ENCODE measurements at places on chromosomes 7 and 10.

GRCh38 chr10:109866995-109867635 lies 56.2 kb downstream of the XPNPEP1 start:
- DNase-seq: no peak

DNA sequence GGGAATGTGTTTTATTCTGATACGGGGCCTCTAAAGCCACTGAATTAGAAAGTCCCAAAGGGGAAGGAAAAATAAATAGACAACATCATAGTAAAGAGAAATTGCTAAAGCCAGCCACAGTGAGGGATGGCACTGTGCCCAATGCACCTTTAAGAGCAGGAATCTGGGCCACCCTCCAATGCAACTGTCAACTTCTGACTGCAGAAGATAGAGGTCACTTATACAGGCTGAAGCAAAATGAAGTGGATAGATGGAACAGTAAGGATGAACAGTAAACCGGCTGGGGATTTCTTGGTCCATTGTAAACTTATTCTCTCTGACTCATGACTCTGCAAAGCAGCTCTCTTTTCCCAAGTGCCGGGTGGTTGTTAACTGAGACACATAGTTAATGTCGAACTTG lies 54.0 kb upstream of the KCNIP2 start:
- no peak for DNase-seq

DNA sequence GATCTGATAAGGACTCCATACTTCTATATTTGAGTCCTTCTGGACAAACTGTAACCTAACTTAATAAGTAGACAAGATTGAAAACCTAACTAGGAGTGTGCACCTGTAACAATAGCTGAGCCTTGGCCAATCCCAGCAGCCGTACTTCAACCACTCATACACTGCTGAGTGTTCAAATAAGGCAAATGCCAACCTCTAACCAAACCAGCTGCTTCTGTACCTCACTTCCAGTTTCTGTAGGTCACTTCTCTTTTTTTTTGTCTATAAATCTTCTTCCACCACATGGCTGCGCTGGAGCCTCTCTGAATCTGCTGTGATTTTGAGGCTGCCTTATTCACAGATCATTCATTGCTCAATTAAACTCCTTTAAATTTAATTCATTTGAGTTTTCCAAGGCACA lies 753.2 kb downstream of the DNAJB9 start:
- DNase-seq: no peak

DNA sequence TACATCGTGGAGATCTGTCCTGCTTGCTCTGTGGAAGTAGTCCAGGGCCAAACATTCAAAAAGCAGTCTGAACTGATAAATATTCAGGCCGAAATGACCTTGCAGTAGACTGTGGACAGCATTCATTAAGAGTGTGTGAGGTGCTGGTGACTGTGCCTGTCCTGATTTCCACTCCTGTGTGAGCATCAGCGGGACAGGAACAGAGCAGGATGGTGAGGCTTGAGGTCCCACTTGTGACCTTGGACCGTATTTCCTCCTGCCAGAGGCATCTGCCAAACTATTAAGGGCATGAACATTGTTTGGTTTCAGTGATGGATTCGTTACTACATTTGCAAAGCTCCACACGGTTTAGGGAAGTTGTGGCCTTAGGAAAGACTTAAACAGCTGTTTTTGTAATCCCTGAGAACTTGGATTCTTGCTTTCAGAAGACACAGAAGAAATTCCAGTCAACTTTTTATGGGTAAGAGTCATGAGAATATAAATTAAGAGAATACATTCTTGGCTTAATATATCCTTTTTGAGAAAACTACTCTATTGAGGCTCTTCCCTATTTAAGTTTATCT lies 32.8 kb downstream of the CCNY start:
- no peak for DNase-seq

DNA sequence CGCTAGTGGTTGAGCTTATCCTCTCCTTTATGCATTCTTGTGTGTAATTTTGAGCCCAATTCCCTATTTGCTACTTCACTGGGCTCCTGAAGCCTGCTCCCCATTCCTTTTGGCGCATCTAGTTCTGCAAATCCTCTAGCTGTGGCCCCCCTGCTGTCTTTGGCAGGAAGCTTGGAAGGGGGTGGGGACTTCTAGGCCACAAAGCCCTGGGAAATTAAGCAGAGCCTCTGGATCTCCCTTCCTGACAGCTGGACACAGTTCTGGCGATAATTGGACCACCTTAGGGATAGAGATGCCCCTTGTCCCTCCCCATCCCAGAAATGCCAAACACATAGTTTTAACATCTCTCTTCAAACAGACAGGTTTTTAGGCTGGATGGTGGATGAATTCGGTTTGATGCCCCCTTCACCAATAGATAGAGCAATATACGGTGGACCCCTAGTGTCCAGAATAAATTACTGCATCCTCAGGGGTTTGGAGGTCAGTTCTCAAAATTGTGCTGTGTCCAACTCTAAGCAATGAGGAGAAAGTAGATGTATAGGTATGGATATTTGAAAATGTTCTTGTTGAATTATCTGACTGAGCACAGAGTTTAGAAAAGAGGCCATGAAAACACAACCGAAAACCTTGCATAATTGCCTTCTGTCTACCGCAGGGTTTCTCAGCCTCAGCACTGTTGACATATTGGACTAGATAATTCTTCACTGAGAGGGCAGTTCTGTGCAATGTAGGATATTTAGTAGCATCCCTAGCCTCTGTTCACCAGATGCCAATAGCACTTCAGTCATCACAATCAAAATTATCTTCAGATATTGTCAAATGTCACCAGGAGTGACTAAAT lies 75.5 kb downstream of the PAPSS2 start:
- DNase-seq: no peak

DNA sequence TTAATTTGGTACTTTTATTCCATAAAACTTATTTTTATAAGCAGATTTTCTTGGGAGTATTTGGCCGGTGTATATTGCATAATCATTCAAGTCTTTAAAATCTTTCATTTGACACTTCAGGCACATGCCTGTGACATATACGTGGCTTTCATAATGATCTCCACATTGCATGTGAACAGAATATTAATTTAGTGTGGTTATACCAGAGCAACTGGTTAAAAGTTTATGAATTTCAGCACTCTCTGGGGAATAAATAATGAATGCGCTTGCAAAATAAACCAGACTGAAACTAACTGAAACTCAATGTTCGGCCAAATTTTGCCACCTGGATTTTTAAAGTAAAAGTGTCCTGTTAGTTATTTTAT lies 242.3 kb downstream of the GLI3 start:
- no peak for DNase-seq

- DNase-seq: no peak
Measured at GRCh38 chr10:89707372-89707771, 6.0 kb downstream of the KIF20B start.

DNA sequence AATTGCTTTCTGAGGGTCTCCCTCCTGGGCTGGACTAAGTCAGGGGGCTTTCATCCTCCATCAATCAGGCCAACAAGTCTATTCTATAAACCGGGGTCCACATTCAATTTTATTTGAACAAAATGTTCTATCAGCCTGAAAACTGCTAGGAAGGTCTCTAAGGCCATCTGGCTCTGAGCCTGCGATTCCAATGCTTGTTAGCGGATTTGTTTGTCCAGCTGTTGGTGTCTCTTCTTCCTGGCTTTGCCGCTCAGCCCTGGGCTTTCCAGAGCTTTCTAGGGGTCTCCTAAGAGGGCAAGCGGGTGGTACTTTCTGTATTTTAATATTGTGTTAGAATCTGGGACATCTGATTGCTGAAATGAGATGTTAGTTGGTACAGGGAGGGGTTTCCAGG lies 136.7 kb downstream of the VIPR2 start:
- DNase-seq: no peak

DNA sequence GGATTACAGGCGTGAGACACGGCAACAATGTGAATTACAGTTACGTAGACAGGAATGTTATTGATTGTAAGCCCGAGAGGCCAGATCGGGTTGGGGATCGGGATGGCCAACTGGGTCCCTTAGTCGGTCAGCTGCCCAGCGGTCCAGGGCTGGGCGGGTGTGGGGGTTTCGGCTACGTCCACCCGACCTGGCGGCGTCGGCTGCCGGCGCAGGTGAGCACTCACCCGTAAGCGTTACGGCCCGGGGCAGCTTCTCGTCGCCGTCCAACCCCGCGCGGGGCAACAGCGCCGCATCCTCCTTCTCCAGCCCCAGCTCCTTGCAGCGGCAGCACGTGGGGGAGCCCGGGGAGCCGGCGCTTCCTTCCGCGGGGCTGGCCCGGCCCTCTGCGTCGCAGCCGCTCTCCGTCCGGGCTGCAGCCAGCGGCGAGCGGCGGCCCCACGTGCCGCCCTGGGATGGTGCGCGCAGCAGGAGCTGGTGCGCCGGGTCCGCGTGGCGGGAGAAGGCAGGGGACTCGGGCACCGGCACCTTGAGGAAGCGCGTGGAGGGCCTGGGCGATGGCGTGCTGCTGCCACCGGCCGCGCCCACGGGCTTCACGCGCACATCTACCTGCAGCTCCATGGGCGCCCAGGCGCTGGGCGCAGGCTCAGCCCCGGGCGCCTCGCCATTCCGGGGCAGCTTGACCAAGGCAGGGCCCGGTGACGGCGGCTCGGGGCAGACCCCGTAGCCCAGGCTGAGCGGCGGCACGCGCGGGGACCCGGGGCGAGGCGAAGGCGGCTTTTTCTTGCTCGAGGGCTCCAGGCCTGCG lies 609 bp downstream of the KLRG2 start:
- DNase-seq: no peak

DNA sequence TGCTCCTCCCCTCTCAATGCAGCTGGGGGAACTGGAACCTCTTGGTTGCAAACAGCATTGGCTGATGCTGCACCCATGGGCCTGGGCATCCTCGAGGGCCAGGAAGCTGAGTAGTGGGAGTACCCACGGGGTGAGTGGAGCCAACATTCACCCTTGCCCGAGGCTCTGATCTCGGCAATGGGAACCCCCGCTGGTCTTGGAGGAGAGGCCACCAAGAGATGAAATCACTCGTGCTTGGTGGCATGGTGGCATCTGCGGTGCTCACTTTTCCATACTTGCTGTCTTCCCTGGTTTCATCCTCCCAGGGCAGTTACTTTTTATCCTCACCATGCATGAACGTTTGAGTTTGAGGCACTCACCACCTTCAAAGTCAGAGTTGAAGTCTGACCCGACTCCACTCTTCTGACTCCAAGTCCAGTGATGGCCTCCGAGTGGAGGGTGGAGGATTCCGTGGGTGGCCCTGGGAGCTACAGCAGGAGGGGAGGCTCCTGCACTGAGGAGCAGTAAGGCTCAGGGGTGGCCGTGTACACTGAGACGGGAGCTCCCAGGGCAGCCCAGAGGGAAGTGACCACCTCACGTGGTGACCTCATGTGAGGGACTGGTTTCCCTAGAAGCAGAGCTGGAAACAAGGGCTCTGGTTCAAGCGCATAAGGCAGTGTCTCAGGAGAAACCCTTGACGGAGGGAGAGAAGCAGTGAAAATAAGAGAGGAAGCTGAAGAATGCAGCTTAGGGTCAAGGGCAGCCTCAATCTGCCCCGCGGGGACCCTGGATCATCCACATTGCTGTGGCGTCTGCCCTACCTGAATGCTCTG lies 349.1 kb downstream of the TCERG1L start:
- DNase-seq: no peak

DNA sequence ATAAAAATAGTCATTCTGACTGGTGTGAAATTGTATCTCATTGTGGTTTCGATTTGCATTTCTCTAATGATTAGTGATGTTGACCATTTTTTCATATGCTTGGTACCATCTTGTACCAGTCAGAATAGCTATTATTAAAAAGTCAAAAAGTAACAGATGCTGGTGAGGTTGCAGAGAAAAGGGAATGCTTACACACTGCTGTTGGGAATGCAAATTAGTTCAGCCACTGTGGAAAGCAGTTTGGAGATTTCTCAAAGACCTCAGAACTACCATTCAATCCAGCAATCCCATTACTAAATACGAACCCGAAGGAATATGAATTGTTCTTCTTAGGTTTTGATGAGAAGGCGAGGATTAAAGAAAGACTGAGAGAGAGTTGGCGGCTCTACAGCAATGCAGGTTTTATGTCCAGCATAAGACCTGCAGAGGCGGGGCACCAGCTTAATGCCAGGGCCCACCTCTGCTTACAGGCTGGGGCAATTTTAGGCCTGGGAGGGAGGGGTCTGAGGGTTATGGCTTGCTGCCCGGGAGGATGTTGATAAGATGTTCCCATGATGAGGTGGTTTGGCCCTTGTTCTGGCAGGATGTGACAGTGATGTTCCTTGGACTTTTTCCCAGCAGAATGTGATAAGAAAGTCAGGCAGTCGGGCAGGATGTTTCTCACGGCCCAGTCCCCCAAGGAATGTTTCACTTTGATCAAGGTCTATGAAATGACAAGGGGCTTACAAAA lies 74.4 kb downstream of the MEST start:
- no peak for DNase-seq

DNA sequence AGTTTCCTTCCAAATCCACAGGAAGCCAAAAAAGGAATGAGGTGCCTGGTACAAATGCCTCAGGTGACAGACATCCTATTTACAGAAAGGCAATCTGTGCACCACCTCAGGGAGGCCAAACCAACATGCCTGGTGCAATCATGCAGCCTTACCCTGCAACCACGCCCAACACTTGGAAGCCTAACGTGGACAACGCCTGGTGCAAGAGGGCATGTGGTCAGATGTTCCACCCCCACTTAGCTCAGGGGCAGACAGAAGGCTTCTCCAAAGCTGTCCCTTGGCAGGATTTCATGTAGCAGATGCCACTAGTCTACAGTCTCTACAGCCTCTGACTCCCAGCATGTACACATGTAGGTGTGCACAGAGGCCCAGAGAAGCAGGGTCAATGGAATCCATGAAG lies 89.5 kb downstream of the KCNMA1 start:
- DNase-seq: no peak

- peak; percentile 92 for DNase-seq
Measured at GRCh38 chr7:45111298-45112223, at the start of gene TBRG4. TSS of gene TBRG4 (minus strand) at chr7:45111697. CDS start at chr7:45109237, 2,460 bp downstream.

DNA sequence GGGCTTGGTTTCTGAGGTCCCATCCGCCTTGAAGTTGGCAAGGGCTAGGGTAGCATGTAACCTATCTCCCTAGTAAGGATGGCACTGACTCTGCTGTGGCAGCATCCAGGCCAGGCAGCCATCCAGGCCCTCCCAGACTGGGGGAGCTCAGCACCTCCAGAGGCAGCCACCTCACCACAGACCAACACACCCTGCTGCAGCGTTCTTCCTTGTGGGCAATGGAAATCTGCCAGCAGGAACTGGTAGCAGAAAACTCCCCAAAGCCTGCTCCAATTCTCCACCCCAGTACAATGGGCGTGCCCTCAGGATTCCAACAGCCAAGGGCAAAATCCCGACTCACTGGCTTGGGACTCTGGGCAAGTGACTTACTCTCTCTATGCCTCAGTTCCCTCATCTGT lies 27.5 kb downstream of the DLG5 start:
- DNase-seq: no peak

DNA sequence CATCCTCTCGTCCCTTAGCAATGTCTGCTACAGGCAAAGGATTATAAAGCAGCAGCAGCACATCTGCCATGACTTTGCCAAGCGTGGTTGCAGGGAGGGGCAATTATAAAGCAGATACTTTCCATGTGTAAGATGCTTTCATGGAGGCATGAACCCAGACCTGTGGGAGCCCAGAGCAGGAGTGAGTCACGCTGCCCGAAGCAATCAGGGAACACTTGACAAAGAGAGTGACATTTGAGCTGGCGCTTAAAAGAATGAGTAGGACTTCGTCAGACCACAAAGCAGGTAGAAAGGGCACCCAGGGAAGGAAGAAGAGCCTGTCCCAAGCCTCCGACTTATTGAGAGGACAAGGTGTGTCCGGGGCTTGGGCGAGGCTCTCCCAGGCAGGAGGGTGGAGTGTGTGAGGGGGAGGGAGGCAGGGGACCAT lies 147.2 kb downstream of the MYOF start:
- DNase-seq: no peak

Measured in activated T-cell treated with anti-CD3 and anti-CD28 coated beads, Interleukin-2, amount 50 U/mL, for 4 hours (primary cell).